Inflammatory macrophage (primary cell): ENCODE measurements at places on chromosomes 5 and 9.
A peak's percentile ranks its signal among the peaks of the same experiment; 100 is the strongest.

DNA sequence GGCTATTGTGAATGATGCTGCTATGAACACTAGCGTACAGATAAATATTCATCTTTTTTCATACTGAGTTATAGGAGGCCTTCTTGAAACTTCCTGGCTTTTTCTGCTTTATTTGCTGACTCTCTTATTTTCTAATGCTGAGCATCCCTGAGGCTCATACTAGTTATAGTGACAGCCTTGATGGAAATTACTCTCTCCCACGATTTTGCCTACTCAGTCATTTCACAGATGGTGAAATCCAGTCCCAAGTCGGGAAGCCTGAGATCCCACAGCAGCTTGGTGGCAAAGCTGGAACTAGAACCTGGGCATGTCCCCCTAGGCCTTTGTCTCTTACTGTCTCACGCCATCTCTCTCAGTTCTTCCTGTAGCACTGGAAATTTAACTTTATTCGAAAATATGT, 22.4 kb downstream of the NANS start:
- DNase-seq = no peak

DNA sequence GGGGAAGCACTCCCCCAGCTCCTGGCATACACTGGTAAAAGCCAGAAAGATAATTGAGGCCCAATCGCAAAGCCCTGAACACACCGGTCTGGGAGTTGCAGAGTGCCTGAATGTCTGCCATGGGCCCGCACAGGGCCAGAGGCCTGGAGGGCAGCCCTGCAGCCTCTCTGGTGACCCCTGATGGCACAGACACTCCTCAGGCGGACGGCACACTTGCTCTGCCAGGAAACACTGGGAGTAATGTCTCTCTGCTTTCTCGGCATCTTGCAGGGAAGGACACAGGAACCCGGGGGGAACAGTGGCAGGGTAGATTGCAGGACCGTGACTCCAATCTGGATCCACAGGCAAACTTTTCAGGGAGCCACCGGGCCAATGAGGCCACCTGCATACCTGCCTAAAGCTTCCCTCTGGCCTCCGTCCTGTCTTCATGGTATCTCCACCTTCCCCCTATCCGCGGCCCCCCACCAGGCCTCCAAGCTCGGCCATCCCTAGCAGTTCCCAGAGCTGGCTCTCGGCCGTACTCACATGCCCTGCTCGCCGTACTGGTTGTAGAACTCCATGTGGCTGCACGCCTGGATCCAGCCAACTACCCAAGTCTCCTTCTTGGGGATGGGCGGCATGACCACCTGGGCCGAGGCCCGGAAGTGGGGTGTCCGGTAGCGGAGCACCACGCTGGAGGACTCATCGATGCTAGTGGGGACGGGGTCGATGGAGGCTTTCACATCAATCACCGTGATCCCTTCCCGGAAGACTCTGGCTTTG, 797 bp downstream of the FAM78A start:
- peak; percentile 53 for DNase-seq

GRCh38 chr9:93536874-93537273, 39.5 kb upstream of the PHF2 start:
- no peak for DNase-seq

DNA sequence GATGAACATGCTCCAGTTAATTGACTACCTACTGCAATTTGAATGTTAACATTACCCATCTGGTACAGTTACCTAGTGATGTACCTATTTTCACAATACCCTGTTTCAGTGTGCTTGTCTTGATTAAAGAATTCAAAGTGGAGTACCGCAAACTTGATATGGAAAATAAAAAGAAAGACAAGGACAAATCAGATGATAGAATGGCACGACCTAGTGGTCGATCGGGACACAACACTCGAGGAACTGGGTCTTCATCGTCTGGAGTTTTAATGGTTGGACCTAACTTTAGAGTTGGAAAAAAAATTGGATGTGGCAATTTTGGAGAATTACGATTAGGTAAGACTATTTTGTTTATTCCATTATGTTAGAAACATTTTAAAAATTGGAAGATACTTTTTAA, 33.5 kb downstream of the CSNK1G3 start:
- peak; percentile 19 for DNase-seq
